Activated CD8-positive, alpha-beta T cell treated with anti-CD3 and anti-CD28 coated beads for 36 hours (primary cell): ENCODE measurements at places on chromosomes 4 and X. TPM values are rescaled to one million over a fixed set of nuclear protein-coding genes. Genes with fewer than 3 reads are reported as not detected.

The BMP3 gene
- total RNA-seq: not detected

The RRH gene
- total RNA-seq: not detected

The SLAIN2 gene
- total RNA-seq: 48.6 TPM

The HSFX2 gene
- not detected for total RNA-seq

The TEX13C gene
- total RNA-seq: not detected
